ENCODE measurements at places on chromosomes 3 and 15. TPM values are rescaled to one million over a fixed set of nuclear protein-coding genes. Genes with fewer than 3 reads are reported as not detected.

GRCh38 chr3:194748225-194748624 lies 62.5 kb downstream of the FAM43A start:
- DNase-seq: no peak

Gene CYP1A1
- total RNA-seq: not detected

GRCh38 chr3:129429602-129430001 lies 1.2 kb upstream of the EFCAB12 start:
- DNase-seq: no peak

DNA sequence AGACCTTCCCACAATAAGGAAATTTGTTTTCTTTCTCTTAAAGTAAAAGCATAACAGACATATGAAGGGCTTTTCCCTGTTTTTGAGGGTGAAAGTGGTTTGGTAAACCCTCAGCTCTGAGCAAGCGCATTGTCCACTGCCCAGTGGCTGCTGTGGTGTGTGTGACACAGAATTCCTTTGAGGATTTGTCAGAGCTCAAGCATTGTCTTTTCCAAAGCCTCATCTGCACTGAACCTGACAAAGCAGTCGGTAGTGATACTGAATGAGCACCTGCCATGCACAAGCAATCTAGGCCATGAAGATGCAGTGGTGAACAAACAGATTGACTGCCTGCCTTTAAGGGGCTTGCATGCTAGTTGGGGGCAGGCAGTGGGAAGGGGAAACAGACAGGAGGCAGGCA lies 128.3 kb downstream of the PLCL2 start:
- no peak for DNase-seq

GRCh38 chr3:60730371-60730770 lies 520.9 kb downstream of the FHIT start:
- DNase-seq: no peak

DNA sequence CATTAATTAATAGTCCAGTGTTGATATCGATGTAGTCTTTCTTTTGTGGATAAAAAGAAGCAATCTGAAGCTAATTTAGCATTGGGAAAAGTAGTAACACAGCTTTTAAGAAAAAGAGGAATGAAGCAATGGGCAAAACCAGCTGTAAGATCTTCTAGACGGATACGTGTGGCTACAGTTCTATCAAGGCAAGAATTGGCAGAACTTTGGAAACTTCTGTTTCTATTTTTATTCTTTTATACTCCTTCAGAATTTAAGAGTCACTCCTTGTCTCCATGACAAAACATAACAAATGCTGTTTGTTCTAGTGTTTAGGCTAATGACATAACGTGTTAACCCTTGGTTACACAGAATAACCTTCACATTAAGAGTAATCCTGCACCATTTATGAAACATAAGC lies 289.2 kb downstream of the ROBO2 start:
- no peak for DNase-seq

Gene CIAO2A
- total RNA-seq: 98.3 TPM

DNA sequence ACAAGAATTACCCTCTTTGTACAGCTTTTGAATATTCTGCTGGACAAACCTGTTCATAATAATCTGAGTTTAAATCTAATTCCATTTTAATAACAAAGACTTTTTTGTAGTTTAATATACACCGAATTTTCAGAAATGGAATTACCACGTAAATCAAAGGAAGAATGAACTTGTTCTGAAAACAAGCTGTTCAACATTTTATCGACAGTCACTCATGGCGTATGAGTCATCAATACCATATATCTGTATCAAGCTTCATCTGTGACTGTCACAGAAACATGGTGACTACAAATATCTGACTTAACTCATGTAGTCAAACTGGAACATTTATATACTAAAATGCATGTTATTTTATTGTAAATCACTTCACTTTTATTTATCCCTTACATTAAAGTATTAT lies 90.0 kb downstream of the EFL1 start:
- DNase-seq: no peak
